HT1080 (cell line): ENCODE measurements at places on chromosomes 12 and 14. TPM values are rescaled to one million over a fixed set of nuclear protein-coding genes. Genes with fewer than 3 reads are reported as not detected.
A peak's percentile ranks its signal among the peaks of the same experiment; 100 is the strongest.

- peak; percentile 59 for DNase-seq
Measured at GRCh38 chr12:120529641-120530417, 871 bp upstream of the COQ5 start.

- no peak for DNase-seq
Measured at GRCh38 chr14:97158102-97158501, 360.9 kb downstream of the VRK1 start.

The GPR135 gene
- 0.84 and 1.0 TPM in 2 replicates for total RNA-seq

GRCh38 chr12:56634837-56635791 is 5.0 kb upstream of the BAZ2A start:
- peak; percentile 90 for DNase-seq

- DNase-seq = no peak
Measured at GRCh38 chr12:30015631-30016337, 232.0 kb upstream of the TMTC1 start.

- no peak for DNase-seq
Measured at GRCh38 chr12:93571925-93572711, at the start of gene SOCS2. SOCS2 (plus strand) TSS chr12:93572675; CDS start chr12:93572898, 223 bp downstream.

- no peak for DNase-seq
Measured at GRCh38 chr12:8455727-8456360, at the start of gene CLEC6A. CLEC6A (plus strand) TSS chr12:8455962; CDS start chr12:8456112, 150 bp downstream.

DNA sequence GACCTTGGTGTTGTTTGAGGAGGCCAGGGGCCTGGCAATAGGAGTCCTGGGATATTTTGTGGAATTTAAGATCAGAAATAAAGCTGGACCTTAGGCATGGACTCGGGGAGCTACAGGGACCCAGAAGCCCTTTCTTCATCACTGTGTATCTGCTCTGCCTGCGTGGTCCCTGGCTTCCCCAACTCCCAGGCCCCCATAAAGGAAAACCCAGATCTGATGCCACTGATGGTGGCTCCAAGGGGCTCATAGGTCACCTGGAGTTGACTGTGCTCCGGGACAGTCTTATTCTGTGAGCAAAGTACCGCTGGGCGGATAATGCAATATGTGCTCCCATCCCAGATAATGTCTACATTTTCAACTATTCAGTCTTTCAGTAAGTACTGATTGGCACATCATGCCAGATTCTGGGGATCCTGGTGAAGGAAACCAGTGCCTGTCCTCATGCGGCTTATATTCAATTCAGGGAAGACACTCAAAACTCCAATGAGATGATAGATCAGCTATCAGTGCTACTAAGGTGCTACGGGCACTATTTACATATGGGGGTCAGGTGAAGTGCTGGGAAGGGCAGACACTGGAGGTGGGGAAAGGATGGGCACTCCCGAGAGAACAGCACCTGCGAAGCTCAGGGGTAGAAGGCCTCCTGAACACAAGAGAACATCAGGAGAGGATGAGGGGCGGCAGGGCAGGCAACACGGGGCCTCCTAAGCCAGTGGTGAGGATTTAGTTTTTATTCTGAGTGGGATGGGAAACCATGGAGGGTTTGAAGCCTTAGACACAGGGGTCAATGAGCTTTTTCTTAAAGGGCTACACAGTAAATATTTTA is 5.5 kb upstream of the SELPLG start:
- no peak for DNase-seq

The SSPN gene
- 1.4 TPM in 1 of 2 replicates, not detected in the other for total RNA-seq

GRCh38 chr12:67590149-67590790 is 58.3 kb upstream of the DYRK2 start:
- no peak for DNase-seq

DNA sequence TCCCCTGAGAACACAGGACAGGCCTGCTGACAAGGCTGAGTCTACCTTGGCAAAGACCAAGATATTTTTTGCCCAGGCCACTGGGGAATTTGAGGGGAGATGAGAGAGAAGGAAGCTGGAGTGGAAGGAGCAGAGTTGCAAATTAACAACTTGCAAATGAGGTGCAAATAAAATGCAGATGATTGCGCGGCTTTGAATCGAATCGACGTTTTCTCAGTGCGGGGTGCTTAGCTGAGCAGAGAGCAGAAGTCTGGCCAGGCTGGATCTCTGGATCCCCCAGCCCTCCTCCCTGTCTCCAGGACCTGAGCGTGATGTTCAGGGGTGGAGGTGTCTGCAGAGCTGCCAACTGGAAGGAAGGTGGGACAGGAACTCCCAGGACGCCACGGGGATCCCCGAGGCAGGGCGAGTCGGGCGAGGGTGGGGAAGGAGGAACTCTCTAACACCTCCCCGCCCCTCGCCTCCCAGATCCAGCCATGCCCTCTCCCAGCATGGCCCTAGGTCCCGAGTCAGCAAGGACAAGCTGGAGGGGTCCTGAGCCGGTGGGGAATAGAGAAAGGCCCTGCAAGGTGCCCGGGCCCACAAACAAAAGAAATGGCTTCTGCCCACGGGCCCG is 527 bp upstream of the CARMIL3 start:
- DNase-seq = no peak

DNA sequence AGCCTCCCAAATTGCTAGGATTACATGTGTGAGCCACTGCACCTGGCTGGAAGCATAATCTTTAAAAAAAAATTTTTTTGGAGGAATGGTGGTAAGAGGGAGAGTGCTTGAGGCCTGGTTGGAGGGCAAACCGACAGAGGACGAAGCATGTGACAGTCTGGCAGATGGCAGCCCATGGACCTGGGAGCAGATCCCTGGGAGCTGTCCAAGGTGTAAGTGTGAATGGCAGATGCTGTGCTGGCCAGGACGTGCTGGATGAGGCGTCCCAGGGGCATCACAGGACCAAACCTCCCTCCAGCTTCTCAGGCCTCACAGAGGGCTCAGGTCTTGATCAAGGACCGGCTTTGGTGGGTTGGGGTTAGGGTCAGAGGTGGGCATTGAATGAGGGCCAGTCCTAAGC is 128.4 kb upstream of the NCOR2 start:
- DNase-seq = no peak

DNA sequence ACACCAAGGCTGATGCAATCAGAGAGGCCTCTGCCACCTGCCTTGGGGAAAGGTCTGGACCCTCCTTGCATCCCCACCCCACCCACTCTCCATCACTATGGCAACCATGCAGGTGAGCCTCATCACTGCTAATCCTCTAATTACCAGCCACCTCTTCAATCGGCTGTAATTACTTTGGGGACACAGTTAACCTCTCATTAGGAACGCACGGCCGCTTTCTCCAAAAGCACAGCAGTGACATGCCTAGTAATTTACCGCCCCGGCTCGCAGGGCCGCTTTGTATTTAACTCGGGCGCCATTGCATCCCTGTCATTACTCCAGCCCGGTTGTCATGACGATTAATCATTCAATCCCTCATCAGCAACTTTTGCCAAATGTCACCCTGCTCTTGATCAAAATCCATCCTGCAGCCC is 36.3 kb upstream of the FAM222A start:
- no peak for DNase-seq

DNA sequence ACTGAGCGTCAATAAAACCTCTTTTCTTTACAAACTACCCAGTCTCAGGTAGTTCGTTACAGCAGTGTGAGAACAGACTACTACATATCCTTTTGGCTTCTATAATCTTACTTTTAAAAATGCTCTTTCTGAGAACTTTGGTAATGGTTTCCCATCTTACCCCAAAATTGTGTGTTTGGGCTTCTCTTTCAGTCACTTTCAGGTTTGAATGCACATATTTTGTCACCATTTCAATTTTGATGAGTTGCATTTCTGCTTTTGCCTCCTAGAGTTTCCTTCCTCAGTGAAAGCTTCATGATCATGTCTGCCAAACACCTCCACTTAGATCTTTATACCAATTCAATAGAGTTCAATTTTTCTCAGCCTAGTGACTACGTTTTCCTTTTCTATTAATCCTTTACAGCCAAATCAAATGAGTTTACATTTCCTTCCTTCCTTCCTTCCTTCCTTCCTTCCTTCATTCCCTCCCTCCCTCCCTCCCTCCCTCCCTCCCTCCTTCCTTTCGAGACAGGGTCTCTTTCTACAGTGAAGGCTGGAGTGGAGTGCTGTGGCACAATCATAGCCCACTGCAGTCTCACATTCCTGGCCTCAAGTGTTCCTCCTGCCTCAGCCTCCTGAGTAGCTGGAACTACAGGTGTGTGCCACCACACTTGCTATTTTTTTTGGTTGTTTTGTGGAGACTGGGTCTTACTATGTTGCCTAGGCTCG is 124.9 kb downstream of the BCAT1 start:
- no peak for DNase-seq

The CCNK gene
- total RNA-seq = 6.6 and 14.1 TPM in 2 replicates

GRCh38 chr14:89493877-89494634 is 77.0 kb upstream of the FOXN3 start:
- no peak for DNase-seq

GRCh38 chr12:103241184-103241583 is 254.6 kb downstream of the C12orf42 start:
- DNase-seq = no peak

GRCh38 chr12:69430942-69431590 is 39.1 kb upstream of the FRS2 start:
- DNase-seq = no peak

GRCh38 chr12:119156401-119157044 is 22.2 kb upstream of the HSPB8 start:
- DNase-seq = peak; percentile 50

GRCh38 chr12:18703321-18703720 is 34.5 kb downstream of the PLCZ1 start:
- no peak for DNase-seq

GRCh38 chr12:27500546-27500945 is 23.5 kb upstream of the PPFIBP1 start:
- DNase-seq = no peak

The KHNYN gene
- 18.0 and 20.8 TPM in 2 replicates for total RNA-seq

The OVCH1 gene
- not detected in 2 replicates for total RNA-seq

The LETMD1 gene
- 24.4 and 31.6 TPM in 2 replicates for total RNA-seq

DNA sequence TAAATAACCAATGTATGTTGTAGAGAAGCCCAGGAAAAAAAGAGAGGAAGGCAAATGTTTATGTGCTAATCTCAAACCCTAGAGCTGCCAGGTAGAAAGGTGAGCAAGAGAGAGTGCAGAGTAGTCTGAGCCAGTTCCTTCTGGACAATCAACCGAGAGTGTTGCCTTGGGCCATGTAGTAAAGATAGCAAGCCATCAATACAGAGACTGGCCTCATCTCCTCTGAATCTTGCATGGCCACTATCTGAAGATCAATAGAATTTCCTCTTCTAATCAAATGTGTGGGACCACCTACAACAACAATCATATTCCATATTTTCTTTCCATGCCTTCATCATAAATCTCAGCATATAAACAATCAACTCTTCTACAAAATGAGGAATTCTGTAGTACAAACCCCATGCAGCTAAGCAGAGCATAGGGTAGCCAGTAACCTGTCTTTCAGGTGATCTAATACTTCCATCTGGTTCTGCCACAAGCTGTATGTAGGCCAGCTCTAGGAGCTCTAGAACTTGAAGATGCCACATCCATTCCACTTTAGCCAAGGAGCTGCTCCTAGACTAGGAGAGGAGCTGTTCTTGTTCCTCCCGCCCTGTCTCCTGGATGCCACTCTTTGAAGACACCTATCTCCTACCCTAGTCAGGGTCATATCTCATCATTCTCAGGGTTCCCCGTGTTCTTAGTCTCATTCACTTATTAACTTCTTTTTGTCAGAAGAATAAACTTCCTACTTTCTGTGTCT is 75.8 kb upstream of the SLC38A4 start:
- DNase-seq = no peak

The SLC6A13 gene
- total RNA-seq = 0.20 TPM in 1 of 2 replicates, not detected in the other

- peak; percentile 63 for DNase-seq
Measured at GRCh38 chr12:131242741-131243496, 289.2 kb downstream of the ADGRD1 start.

DNA sequence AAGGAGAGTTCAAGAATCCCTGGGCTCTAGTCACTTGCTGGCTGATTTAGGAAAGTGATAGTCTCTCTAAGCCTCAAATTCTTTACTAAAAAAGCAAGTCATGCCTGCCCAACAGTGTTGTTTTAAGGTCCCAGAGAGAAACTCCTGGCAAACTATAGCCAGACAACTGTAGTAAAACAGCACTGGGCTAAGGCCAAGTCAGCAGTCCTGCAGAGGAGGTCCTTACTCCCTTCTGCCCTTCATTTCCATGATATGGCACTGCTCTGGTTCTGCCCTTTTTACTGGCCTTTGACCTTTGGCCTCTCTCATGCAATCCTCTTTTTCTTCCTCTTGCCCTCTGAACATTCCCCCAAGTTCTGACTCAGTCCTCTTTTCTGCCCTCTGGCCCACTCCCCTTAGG is 74.9 kb downstream of the VWF start:
- DNase-seq = no peak

The RAB15 gene
- 16.4 and 22.3 TPM in 2 replicates for total RNA-seq

DNA sequence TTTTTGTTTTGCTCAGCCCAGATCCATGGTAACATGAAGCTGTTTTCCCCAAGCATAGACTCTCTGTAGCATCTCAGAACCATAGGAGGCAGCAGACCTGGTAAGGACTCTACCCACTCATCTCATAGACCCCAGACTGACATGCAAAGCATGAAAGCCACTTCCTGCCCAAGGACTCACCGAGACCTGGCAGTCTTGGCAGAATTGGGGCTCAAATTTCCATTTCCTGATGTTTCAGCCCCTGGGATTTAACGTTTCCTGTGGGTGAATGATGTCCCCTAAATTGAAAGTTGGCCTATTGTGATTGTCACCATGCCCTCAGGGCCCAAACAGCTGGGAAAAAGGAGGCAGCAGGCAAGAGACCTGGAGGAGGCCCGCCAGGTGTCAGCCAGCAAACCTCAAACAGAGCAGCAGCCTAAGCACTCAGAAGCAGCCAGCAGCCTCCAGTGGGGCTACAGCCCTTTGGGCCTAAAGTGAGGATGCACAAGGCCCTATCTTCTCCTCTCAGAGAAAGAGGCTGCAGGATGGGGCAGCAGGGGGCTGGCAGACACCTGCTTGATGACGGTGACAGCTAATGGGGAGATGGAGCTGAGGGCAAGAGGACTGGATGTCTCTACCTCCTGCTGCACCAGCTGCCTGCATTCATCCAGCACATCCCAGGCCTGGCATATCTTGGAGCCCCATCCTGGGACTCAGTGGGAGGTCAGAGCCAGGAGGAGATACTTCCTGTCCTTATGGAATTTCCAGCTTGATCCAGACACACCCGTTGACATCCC is 8.5 kb downstream of the KRT85 start:
- DNase-seq = peak; percentile 75

The NGB gene
- total RNA-seq = not detected in 2 replicates

The GMPR2 gene
- total RNA-seq = 92.5 and 107 TPM in 2 replicates
